ENCODE measurements at places on chromosomes 6 and 20.

DNA sequence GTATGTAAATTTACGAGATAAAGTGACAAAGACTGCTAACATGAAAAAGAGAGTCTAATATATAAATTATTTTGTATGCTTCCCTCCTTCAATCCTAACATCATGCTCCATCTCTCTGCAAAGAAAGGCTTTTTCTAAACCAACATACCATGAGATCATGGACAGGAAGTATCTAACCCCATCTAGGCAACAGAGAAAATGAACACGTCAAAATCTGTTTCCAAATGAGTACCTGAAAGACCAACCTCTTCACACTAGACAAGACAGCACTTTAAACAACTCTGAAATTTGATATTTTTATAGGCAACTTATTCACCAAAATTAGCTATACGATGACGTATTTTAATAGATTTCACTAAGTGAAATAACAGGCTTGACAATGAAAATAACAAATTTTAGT, 54.6 kb downstream of the MAN1A1 start:
- no peak for DNase-seq

- no peak for DNase-seq
Measured at GRCh38 chr6:17102258-17102870, 514 bp downstream of the STMND1 start.

DNA sequence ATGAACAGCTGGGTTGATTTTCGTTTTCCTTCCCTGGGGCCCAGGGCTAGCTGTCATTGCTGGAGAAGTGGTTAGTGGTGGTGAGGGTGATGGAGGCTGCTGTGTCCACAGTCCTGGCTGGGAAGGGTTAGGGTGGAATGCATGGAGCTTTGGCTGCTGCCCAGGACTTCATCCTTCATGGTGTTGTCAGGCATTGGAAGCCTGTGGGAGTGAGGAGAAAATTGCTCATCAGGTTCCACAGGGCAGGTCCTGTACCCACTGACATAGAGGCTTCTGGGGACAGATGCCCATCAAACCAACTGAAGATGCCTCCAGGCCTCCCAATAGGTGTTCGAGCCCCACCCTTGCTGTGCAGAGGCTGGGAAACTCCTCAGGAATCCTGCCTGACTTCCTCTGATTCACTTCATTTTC, 262.4 kb upstream of the SUPT3H start:
- no peak for DNase-seq

DNA sequence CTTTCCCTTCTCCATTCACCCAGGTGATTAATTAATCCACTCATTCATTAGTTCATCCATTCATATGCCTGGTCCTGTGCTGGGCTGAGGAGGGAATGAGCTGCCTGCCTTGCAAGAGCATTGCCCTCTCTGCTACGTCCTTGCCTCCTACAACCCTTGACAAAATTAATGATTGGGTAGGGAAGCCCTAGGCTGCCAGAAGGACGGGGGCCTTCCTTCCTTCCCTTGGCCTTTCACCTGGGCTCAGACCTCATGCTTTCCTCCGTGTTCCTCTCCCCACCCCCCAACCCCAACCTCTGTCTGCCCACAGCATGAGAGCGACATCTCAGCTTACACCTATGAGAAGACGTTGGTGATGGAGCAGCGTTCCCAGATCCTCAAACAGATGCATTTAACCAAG, 25.6 kb downstream of the SLC12A5 start:
- DNase-seq: no peak

- no peak for DNase-seq
Measured at GRCh38 chr6:108598305-108598863, 37.7 kb downstream of the FOXO3 start.

DNA sequence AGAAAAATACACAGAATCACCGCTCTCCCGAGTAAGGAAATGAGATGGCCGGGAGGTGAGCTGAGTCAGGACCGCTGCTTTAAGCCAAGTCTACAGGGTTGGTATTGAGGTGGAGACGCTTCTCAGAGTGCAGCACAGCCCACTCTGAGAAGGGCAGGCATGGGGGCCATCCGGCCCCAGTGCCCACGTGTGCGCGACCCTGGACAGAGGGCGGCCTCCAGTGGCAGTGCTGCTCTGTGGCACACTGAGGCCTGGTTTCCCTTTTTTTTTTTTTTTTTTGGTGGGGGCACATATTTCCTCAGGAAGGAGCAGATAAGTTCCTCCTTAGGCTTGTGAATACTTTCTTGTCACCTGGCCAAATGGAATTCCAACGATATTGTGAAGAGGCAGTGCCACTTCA, 88.8 kb downstream of the FOXC1 start:
- no peak for DNase-seq

DNA sequence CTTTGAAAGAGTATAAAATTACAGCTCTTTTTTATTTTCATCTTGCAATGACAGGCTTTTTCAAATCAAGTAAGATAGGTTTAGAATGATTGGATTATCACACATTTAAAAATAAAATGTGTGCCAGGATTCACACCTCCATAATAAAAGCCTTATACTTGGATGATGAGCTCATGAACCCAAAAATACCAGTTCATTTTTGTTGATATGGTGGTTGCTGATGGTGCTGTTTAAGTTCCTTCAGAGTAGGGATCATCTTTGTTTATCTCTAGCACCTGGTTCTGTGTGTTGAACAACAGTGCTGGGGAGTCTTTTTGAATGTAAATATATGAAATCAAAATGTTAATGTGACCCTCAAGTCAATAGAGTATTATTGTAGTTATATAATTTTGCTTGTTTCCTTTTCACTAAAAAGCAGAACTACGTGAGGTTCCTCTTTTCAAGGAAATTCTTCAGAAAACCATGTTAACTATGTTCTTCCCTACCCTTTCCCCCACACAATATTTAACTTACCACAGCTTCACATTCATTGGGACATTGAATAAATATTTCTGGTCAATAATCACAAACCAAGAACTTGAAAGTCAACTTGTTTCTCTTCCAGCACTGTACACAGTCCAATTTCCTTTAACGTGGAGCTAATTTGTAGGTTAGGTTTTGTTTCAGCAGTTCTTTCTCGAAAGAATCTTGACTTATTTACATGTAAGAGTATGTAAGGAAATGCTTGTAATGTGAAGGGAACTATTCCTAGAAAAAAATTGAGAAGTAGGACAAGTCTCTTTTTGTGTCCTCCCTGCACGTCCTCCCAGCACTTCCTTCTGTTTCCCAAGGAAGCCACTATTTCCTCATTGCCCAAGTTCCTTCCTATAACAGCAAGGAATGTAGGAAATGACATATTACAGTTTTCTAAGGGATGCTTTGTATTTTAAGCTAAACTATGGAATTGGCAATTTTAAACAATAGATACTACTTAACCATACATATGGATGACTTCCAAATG, 945.9 kb upstream of the CITED2 start:
- DNase-seq: no peak

GRCh38 chr6:125918230-125918629, 38.3 kb upstream of the HINT3 start:
- DNase-seq: no peak

DNA sequence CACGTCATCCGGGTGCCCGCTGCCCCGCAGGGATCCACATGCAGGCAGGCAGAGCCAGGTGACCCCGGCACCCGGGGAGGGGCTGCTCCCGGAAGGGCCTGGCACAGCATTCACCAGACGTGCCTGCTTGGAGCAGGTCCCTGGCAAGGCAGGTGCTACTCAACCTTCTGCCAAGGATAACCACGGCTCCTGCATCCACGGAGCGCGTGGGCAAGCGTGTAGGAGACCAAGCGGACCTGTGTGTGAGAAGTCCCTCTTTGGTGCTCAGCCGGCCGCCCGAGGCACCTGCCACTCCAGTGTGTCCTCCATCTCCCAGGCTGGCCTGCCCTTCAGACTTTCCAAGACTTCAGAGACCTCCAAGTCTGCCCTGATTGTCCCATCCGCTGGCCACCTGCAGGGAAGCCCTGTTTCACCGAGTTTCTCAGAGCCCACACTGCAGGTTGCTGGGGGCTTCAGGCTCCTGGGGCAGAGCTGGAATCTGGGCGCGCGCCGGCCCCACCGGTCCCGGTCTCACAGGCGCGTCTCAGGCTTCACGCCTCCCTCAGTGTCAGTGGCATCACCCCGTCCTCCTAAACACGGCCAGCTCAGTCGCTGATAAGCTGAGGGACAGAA, 124.3 kb downstream of the DLL1 start:
- no peak for DNase-seq

- no peak for DNase-seq
Measured at GRCh38 chr6:95110767-95111166, 466.6 kb upstream of the MANEA start.

DNA sequence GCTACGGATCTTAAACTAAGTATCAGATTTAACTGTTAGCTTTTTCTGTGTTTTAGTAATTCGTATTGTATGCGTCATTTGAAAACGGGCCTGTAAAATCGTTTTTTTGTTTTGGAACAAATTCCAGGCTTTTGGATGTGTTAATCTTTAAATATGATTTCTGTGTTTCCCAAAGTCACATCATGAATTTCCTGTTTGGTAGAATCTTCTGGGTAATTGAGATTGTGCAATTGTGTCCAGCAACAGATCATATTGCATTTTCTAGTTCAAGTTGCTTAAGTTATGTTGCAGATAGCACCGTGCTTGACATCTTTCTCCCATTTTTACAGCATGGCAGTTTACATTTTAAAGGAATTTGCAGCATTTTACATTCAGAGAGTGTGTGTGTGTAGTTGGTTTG, 1.9 kb downstream of the MAPK14 start:
- DNase-seq: no peak

DNA sequence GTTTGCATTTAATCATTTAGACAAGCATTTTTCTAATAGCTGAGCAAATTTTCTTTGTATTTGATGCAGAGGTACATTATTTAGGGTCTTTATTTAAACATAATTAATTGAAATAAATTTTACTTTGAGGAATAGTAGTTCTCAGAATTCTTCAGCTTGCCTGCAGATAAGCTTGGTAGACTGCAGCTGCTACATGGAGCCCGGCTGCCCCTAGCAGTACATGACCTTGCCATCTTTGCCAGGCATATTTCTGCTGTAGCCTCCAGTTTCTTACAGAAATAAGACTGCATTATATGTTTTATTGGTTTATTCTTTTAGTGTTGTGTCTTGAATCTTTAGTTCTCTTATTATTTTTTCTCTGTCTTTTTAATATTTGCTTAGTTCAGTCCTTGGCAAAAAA, 396.8 kb downstream of the QKI start:
- DNase-seq: no peak

DNA sequence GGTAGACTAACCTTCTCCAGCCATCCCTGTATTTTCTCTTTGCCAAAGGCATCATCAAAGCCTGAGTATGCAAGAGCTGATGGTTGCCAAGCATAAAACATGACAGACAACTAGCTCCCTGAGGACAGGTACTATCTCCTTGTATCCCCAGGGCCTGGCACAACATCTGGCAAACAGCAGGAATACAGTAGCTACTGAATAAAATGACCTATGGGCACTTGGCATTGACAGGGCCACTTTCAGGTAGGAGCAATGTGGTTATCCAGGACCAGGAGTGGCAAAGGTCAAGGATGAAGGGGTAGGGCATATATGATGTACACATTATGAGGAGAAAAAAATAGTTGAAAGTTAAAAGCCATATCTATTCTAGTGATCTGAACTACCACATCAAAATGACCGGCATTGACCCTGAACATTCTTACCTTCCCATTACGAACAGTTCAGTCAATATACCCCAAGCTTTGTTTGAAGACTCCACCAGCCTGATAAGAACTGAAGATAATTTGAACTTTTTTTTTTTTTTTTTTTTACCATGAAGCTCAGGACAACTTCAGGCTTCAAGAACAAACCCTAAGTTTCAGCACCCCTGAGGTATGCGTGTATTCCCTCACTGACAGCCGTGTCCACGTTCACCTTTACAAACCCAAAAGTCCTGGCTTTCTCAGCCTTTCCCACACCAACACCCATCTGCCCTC, 12.3 kb downstream of the ABHD12 start:
- DNase-seq: no peak

DNA sequence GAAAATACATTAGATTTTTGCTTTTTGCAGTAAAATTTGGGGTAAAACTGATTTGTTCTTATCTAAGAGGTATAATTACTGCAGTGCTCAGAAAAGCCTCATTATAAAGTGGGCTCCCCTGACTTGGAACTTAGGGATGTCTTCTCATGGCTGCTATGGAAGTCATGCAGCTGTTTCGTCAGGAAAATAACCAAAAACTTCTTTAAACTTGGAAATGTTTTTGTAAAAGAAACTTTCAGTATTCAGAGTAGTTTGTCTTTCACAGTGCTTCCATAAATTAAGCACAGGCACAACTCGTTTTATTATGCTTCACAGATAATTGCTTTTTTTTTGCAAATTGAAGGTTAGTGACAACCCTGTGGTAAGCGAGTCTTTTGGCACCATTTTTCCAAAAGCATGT, 6.8 kb downstream of the MAPK14 start:
- no peak for DNase-seq

DNA sequence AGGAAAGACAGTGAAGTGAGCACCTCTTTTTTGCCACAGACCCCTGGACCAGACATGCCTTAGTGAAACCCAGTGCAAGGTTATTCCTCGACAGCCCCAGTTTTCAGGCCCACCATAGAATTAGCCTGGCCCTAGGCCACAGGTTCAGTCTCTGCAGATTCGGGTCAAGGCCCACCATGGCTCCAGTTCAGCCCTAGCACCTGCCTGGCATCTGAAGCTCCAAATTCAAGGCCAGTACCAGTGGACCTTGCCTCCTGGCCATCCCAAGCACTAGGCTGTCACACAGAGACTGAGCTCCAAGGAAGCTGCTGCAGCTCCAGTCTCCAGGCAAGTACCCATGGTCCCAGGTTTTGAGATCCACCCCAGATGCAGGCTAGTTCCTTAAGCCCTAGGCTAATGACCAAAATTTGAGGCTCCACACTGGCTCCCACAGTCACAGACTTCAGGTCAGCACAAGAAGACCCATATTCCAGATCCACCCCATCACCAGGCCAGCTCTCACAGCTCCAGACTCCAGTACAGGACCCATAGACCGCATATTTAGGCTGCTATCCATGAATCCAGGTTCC, 877.5 kb upstream of the ADGRB3 start:
- no peak for DNase-seq

DNA sequence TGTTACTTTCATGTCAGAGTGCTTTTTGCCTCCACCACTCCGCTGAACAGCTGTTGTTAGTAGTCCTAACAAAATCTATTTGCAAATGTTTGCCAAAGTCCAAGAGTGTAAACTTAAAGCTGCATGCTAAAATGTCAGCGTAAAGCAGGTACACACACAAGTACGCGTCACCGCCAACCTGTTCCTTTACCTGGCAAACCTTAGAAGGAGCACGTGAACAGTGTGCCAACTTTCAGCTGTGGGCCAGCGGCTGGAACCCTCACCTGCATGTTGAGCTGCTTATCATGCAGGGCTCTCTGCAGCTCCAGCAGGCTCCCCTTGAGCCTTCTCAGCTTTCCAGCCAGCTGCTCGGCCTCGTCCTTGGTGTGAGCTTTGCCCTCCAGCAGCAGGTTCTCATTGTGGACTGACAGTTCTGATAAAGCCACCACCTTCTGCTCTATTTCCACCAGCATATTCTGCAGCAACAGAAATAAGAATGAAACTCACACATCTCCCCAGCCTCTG, 359.3 kb downstream of the SYNE1 start:
- no peak for DNase-seq

GRCh38 chr20:16761305-16761829, 13.2 kb downstream of the OTOR start:
- peak; percentile 38 for DNase-seq
